Mucosa of descending colon (tissue), 3 donors: ENCODE measurements at places on chromosomes 13 and 19.

- no peak for DNase-seq
Observed at GRCh38 chr19:307111-307531, 15.9 kb upstream of the PLPP2 start.

- DNase-seq: no peak
Observed at GRCh38 chr13:47790755-47791154, 210.3 kb downstream of the SUCLA2 start.

- DNase-seq: no peak
Observed at GRCh38 chr19:616747-617526, 16.4 kb downstream of the POLRMT start.

GRCh38 chr19:56253737-56254136, 18.8 kb upstream of the EDDM13 start:
- DNase-seq: peak; percentile 19

DNA sequence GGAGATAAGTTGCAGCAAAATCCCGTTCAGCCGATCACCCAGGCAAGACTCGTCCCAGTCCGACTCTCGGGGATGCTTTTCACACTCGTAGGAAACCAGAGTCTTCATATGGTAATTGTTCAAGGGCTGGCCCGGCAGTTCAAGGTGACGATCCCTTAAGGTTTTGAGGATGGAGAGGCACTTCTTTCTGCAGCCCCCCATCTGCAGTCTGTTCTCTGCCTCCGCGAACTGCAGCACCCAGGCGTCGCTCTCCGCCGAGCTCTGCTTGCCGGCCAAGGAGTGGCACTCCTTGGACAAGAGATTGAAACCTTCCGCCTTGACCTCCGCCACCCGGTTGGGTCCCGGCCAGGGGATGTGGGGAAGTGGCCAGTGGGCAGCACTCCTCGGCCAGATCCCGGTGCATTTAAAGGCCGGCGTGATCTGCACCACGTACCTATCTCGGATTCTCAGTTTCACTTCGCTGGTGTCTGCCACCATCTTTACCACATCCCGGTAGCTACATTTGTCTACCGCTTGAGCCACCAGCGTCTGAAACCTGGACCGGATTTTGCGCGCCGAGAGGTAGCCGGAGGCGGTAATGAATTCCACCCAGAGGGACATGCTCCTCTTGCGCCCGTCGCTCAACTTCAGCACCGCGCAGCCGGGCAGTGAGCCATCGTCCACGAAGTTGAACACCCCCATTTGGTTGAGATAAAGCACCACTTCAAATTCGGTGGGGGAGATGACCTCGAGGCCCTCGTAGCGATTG, 1.1 kb downstream of the MAB21L1 start:
- DNase-seq: no peak

DNA sequence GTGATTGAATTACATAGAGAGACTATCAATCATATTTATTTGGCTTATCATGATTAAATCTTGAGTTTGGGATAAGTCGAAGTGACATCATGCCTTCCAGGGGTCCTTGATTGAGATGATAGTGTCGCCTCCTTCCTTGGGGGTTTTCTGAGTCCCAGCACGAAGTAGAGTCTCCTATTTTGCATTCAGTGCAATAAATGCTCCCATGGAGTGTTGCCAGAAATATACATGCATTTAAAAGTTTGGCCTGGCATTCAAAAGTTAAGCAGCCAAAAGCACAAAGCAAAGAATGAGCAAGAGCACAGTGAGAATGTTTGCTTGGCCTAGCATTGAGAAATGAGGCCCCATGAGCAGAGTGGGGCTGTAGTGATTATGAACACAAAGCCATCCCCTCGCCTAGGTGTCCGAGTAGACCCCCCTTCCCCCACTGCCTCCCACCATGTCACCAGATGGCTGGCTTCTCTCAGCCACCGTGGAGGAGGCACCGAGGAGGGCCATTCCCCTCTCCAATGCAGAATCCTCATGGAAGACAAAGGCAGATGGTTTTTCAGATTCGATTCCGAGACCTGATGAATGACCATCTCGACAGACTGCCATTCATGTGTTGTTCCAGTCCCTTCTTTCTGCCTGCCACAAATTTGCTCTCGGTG, 58.8 kb upstream of the UBL3 start:
- DNase-seq: no peak

DNA sequence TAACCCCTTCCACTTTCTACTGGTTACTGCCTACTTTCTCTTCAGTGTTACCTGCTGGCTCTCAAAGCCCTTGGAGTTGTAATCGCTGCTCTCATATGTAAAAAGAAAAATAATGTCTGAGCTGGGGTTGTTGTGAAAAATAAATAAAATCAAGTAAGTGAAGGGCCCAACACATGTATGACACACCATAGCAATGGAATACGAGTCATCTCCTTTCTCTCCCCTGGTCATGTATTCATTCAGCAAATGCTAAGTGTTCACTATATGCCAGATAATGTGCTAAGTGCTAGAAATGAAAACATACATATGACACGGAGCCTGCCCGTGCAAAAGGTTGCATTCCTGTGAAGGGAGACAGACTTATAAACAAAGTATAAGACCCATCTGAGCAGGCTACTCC, 535.0 kb downstream of the RFC3 start:
- DNase-seq: no peak
